T-helper 17 cell (primary cell): ENCODE measurements at places on chromosomes 3 and 15. TPM values are rescaled to one million over a fixed set of nuclear protein-coding genes. Genes with fewer than 3 reads are reported as not detected.

Gene EPHA6
- not detected for total RNA-seq

GRCh38 chr3:176351408-176351807, 845.9 kb downstream of the TBL1XR1 start:
- DNase-seq = no peak

- no peak for DNase-seq
Measured at GRCh38 chr3:14410503-14411165, 8.2 kb downstream of the SLC6A6 start.

GRCh38 chr15:71124937-71125790, 9.9 kb downstream of the THSD4 start:
- no peak for DNase-seq

Gene TGM5
- total RNA-seq = not detected

GRCh38 chr3:2041931-2042330, 56.7 kb upstream of the CNTN4 start:
- no peak for DNase-seq

- no peak for DNase-seq
Measured at GRCh38 chr3:12974334-12974733, 98.9 kb downstream of the IQSEC1 start.

DNA sequence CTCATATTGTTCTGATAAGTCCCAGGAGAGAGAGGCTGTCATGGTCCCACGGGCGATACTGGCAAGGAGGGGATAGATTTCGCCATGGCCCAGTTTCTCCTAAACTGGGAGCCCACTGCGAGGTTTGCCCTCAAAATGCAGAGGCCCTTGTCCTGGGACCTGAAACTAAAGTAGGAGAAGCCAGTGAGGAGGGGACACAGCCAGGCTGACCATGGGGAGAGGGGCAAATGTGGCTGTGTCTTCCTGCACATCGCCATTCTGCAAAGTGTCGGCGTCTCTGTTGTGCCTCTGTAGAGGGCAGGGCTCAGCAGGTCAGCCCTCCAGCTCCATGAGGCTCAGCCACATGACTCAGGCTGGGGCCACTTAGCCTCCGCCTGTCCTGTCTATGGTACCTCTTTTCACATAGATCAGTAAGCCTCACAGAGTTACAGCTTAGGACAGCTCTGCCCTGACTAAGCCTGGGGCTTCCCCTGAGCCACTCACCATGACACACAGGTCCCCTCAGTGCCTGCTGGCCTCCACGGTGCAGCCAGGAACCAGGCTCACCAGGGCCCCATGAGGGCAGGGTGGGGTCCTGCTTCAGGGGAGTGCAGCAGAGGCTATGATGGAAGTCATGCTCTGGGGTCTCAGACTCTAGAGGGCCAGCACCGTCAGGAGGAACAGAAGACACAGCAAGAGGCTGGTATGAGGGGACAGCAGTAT, 28.6 kb upstream of the PLXNA1 start:
- no peak for DNase-seq

- no peak for DNase-seq
Measured at GRCh38 chr3:28951772-28952556, 328.9 kb upstream of the RBMS3 start.

- DNase-seq = no peak
Measured at GRCh38 chr3:11576453-11576852, 67.3 kb downstream of the VGLL4 start.

GRCh38 chr3:174424656-174425055, 434.5 kb upstream of the NAALADL2 start:
- no peak for DNase-seq

DNA sequence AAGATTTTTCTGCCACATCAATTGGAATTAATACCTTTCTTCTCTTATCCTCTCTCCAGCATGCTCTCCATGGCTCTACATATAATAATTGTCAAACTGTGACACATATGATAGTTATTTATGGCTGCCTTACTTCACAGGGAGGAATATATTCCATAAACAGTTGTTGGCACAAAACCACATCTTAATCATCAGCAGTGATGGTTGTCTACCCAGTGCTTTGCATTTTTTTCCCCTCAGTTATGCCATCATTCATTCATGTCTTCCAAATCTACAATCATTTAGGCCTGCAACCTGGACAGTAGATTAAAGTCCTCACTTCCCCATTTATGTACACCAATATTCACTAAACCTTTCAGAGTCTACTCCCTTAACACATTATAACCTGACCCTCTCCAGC, 107.7 kb downstream of the THRB start:
- no peak for DNase-seq

GRCh38 chr3:4670352-4670751, 177.2 kb downstream of the ITPR1 start:
- DNase-seq = no peak

DNA sequence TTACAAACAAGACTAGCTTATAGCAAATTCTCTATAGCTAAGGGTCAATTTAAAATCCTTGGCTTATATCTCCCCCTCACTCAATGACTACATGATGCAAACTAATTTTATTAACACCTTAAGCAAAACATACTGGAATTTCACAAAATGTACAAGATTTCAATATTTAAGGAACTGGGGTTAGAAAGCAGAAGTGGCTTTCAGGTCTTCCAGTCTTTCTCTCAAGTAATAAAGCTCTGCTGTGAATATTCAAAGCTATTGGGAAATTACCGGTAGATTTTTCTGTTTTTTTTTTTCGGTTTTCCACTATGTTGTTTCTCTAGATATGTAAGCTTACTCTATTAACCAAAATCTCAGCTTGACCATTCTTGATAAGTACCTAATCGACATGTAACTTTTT, 3.9 kb downstream of the EPM2AIP1 start:
- no peak for DNase-seq

DNA sequence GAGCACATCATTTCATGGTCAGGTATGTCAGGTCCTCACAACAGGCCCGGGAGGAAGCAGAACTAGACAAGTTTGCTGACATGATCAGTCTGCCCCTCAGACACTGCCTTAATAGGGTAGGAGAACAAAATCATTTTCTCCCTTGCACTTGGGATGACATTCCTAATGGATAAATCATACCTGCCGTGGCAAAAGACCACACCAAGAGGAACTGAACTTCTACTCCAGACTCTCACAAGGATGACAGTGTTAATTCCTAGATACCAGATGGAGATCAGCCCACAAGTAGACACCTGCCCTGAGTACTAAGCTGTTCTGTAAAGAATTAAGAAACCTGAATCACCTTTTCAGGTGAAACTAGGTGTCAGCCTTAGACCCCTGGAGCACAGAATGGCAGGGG, 19.5 kb downstream of the SIAH2 start:
- DNase-seq = no peak

DNA sequence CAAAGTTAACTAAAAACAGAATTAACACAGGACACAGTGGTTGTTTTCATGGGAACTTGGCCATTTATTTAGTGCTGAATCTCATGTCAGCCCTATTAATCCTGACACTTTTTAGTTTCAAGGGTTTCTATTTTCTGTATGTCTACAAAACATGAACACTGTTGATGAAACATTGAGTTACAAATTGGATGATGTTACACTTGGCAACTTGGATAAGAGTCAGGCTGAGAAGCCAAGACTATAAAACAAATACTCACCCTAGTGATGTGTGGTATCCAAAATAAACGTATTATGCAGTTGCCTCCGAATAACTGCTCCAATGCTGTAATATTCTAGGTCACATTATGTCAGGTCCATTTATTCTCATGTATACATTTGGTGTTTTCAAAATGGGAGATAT, 349.6 kb downstream of the ZIC1 start:
- DNase-seq = no peak

DNA sequence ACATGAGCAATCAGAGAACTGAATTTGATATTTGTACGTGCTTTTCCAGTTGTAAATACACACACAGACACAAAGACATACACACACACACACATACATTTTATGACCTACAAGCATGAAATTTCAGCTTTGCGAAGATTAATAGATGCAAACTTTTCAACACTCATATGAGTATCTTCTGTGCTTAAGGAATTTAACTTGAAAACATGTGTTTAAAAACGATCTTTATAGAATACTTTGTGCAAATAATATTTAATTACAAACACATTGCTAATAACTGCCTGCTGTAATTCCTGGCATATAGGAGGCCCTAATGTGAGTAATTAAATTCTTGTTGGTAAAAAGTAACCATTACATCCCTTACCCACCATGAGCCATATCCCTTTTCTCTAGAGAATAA, 107.7 kb upstream of the PLSCR5 start:
- no peak for DNase-seq

DNA sequence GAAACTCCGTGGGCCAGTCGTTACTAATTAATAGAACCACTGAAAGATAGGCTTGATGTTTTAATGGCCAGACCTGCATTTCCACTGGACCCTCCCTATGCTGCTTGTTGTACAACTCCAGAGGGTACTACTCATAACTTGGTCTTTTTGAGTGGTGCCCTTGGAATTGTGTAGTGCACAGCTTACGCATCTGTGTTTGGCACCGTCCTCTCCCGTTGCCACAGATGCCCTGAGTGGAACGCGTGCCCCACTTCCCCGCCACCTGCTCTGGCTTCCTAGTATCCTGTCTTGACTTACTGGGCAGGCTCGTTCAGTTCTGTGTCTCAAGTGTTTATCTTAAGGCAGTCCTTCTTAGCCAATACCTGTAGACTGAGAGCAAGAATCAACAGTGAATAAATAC, 78.7 kb downstream of the USP13 start:
- no peak for DNase-seq

DNA sequence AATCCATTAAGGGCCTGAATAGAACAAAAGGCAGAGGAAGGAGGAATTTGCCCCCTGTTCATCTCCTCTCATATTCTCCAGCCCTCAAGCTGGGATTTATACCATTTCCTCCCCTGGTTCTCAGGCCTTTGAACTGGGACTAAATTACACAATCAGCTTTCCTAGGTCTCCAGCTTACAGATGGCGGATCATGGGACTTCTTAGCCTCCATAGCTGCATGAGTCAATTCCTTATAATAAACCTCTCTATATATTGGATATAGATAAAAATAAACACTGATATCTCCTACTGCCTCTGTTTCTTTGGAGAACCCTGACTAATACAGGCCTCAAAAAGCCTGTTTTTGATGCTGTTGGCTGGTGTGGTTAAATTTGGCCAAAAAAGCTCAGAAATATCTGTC, 84.5 kb upstream of the TMEM108 start:
- DNase-seq = no peak

Gene PDCD10
- 51.1 TPM for total RNA-seq
